ENCODE measurements at places on chromosomes 2 and 18. TPM values are rescaled to one million over a fixed set of nuclear protein-coding genes. Genes with fewer than 3 reads are reported as not detected.

GRCh38 chr18:21656402-21656801 lies 44.3 kb downstream of the SNRPD1 start:
- no peak for DNase-seq

- no peak for DNase-seq
Observed at GRCh38 chr2:225598426-225598825, 198.9 kb downstream of the NYAP2 start.

- peak; percentile 98 for DNase-seq
Observed at GRCh38 chr2:20617892-20618467, 32.9 kb downstream of the HS1BP3 start.

The COL3A1 gene
- total RNA-seq = 50.4 TPM

The RND3 gene
- 30.2 TPM for total RNA-seq

The ZRANB3 gene
- 1.2 TPM for total RNA-seq
